ENCODE measurements at places on chromosomes 16 and 17. TPM values are rescaled to one million over a fixed set of nuclear protein-coding genes. Genes with fewer than 3 reads are reported as not detected.
A peak's percentile ranks its signal among the peaks of the same experiment; 100 is the strongest.

The TERF2IP gene
- 70.1 TPM for total RNA-seq

The HS3ST3B1 gene
- 11.9 TPM for total RNA-seq

The G6PC1 gene
- not detected for total RNA-seq

The TSPAN10 gene
- total RNA-seq, result 0.75 TPM

The KPNA2 gene
- total RNA-seq, result 265 TPM

The SOST gene
- not detected for total RNA-seq

The LRRC75A gene
- total RNA-seq, result 2.0 TPM

The CCDC200 gene
- total RNA-seq, result not detected

The SLC6A4 gene
- 0.12 TPM for total RNA-seq

The AGRP gene
- not detected for total RNA-seq

The SULT1A2 gene
- 0.27 TPM for total RNA-seq

The PIP4K2B gene
- total RNA-seq, result 49.4 TPM

The HSD11B2 gene
- total RNA-seq, result not detected

The ATP2C2 gene
- not detected for total RNA-seq

The RSPRY1 gene
- 34.2 TPM for total RNA-seq

The MCRIP1 gene
- total RNA-seq, result 47.8 TPM

The TEX14 gene
- total RNA-seq, result 0.27 TPM

The TBC1D28 gene
- total RNA-seq, result not detected

The ABCC3 gene
- not detected for total RNA-seq

The CD300H gene
- not detected for total RNA-seq

The CCL16 gene
- total RNA-seq, result not detected

GRCh38 chr16:4733211-4733742, 794 bp downstream of the ANKS3 start:
- DNase-seq, result no peak

DNA sequence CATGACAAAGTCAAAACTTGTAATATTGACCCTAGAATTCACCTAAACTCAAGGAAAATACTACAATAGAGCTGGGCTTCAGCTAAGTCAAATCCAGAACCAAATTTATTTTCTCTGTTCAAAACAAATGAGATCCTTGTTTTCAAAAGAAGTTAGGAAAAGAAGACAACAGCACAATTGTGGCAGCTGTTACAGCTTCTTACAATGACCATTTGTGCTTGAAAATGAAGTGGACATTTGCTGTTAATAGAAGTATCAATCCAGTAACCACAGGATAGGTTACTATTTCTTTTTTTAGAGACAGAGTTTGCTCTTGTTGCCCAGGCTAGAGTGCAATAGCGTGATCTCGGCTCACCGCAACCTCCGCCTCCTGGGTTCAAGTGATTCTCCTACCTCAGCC, 44.4 kb downstream of the APPBP2 start:
- DNase-seq, result no peak

DNA sequence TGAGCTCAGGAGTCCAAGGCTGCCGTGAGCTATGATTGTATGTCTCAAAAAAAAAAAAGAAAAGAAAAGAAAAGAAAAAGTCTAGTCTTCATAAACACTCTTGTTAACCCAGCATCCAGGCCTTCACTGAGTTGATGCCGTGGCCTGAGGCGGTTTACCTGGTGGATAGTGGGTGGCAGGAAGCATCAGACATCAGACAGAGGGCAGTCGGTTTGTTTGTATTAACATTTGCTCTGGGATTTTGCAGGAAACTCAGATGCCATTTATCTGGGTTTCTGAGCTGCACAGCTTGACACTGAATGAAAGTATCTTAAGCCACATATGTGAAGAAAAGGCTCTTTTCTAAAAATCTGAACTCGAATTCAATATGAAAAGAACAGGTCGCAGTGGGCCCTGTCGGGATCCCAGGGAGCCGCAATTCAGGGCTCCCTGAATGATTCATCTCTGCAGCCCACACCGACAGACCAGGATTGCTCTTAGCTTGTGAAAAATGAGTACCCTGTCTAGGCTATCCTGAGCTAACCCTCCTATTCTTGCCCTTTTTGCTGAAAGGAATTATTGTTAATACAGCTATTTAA, 1.1 kb upstream of the DBNDD1 start:
- no peak for DNase-seq

GRCh38 chr16:67104061-67104460, 5.7 kb upstream of the PHAF1 start:
- DNase-seq, result no peak

GRCh38 chr16:49856672-49857330, 889 bp upstream of the ZNF423 start:
- no peak for DNase-seq

- no peak for DNase-seq
Measured at GRCh38 chr16:5020551-5020950, 13.2 kb downstream of the NAGPA start.

- DNase-seq, result no peak
Measured at GRCh38 chr16:85592700-85593493, 20.2 kb upstream of the GSE1 start.

- DNase-seq, result no peak
Measured at GRCh38 chr16:47374629-47375028, 86.2 kb downstream of the ITFG1 start.

DNA sequence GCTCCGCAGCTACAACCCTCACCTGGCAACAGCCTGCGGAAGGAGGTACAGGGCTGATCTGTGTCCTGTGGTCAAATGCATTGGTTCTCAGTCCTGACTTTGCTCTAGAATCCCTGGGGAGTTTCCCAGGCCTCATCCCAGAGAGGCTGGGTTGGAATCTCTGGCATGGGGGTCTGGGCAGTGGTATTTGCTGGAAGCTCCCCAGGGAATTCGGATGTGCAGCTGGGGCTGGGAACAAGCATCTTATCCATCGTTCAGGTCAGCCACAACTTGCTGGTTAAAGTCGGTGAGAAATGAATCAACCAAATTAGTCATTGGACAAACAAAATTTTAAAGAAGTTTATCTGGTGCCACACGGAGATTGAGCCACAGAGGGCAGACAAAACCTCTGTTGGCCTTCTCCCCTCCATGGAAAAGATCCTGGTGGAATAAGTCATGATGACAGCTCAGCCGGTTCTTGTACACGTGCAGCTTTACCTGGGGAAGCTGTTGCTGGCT, 231.2 kb downstream of the FOXL1 start:
- DNase-seq, result no peak

DNA sequence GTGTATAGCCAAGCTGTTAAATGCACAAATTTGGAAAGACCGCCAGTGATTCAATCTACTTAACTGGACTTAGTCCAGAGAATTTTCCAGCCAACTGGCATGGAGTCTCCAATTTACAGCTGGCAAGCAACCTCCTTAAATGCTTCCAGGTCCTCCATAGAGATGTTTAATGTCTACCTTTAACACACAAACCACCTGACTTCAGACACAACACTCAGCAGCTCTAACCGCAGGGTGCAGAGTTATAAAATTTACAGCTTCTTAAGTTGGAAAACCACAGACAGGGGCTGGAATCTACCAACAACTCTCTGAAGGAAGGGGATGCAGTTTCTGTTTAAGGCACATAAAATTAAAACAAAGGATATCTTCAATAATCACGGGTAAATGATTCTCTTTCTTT, 106.9 kb downstream of the SYCE1L start:
- no peak for DNase-seq

- no peak for DNase-seq
Measured at GRCh38 chr17:50476545-50477315, 1.9 kb upstream of the RSAD1 start.

GRCh38 chr16:52141871-52142270, 405.1 kb downstream of the TOX3 start:
- DNase-seq, result no peak

- DNase-seq, result no peak
Measured at GRCh38 chr17:80372922-80373570, 41.9 kb upstream of the ENDOV start.

DNA sequence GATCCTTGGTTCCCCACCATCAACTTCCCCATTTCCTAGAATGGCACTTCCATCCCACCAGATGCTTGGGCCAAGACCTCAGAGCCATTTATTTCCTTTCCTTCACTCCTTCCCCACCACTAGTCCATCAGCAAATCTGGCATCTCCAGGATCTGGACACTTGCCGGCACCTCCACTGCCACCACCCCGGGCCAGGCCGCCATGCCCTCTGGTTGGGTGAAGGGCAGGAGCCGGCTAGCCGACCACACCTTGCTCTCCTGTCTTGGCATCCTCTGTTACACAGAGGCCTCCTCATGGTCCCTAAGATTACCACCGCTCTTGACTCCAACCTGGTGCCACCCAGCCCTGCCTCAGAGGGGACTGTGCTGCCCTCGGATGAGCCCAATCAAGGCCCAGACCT, 104.5 kb downstream of the RMI2 start:
- no peak for DNase-seq

GRCh38 chr17:4641297-4642195, at the start of gene ALOX15:
Gene ALOX15, minus strand, starts transcription at chr17:4641678. Its CDS starts 27 bp downstream, at chr17:4641651.
- DNase-seq, result no peak

GRCh38 chr17:64938925-64939474, 19.7 kb upstream of the LRRC37A3 start:
- peak; percentile 44 for DNase-seq

DNA sequence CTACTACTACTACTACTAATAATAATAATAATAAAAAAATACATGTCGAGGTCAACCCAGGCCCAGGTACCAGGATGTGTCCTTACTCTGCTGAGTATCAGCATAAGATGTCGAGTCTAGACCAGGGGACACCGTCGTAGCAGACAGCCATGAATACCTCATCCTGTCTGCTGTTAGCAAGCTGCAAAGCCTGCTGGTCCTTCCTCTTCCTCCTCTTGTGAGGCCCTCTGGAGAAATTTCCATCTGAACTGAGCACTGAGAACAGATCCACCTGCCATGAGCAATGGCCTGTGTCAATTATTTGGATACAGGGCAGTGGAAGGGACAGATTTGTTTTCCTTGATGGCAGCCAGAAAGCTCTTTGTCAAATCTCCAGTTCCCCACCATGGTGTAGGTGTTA, 168.5 kb downstream of the XYLT1 start:
- DNase-seq, result peak; percentile 15

- no peak for DNase-seq
Measured at GRCh38 chr17:49967621-49968404, 1.2 kb upstream of the DLX4 start.

GRCh38 chr17:29911641-29912177, 18.3 kb downstream of the SSH2 start:
- DNase-seq, result no peak

DNA sequence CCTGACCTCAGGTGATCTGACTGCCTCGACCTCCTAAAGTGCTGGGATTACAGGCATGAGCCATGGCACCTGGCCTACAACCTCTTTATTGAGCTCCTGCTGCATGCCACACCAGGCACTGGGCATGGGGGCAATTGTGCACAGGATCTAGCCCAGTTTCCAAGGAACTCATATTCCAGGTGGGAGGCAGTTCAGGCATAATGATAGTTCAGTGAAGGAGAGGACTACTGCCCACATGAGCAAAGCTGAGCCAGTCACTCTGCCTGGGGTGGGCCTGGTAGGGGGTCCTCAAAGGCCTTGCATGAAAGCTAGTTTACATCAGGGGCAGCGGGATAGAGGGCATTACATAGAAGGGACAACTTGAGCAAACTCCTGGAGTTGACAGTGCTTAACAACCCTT, 2.6 kb upstream of the HCRT start:
- no peak for DNase-seq

DNA sequence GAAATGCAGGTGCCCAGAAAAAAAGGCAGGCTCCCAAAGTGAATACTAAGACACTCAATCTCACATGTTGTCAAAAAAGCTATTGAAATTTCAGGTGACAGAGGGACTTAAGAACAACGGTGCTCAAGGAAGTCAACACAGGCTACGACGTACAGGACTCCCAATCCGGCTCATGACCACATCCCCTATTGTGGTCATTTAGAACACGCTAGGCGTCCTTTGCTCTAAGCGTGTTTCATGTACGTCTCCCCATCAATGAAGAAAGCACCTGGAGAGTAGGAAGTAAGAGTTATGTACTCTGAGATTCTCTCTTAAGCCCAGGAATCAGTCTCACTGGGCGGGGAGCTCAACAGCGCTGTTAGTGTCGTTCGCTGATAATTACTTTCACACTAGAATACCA, 94.1 kb downstream of the MRM3 start:
- DNase-seq, result peak; percentile 66

- DNase-seq, result no peak
Measured at GRCh38 chr16:65947951-65948350, 418.5 kb upstream of the CDH5 start.

DNA sequence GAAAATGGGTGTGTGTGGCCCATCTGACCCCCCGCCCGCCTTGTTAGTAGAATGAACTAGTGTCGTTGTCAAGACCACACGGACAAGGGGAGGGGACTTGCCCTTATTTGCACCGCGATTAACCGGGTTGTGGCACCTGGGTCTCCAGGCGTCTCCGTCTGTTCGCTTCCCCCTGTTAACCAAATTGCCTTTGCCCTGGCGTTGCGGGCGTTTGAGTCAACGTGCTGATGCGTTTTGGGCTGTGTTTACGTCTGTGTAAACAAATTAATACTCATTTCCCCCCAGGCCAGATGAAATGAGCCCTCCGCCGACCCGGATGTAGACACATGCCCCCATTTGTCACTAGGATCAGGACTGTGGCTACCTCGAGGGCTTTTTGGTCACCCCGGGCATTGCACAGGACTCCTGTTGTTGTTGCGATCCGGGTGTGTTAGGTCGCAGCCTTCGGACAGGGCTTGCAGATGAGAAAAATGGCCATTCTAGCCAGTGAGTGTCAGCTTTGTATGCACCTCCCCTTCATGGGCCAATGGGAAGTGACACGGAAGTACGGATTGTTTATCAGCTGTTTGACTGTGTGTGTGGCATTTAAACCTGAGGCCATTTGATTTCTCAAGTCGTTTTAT, 906 bp downstream of the RBL2 start:
- peak; percentile 79 for DNase-seq

Measured in activated CD4-positive, alpha-beta T cell treated with anti-CD3 and anti-CD28 coated beads, Interleukin-2, amount 10 ng/mL, durations not matched to agents 7 days and 5 days (primary cell).